Caudate nucleus (tissue), 63 donors: ENCODE measurements at places on chromosomes 5 and 9.

- DNase-seq = no peak
Observed at GRCh38 chr9:81303658-81304057, 385.7 kb downstream of the TLE1 start.

GRCh38 chr9:115671963-115672305 lies 481.7 kb upstream of the PAPPA start:
- no peak for DNase-seq

DNA sequence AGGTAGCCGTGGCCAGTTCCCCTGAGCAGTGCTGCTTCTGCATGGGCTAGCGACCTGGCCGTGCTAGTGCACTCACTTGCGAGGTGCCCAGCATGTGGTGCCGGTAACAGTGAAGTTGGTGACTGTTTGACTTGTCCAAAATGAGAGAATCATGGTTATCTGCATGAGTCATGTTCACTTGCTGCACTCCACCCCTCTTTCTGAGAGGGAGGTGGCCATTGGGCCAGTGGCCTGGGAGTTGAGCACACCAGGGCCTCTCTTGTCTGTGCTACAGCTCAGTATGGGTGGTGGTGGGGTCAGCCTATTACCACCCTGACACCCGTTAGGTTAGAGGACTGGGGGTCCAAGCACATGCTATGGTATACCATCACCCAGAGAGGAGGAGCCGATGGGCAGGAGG lies 55.4 kb upstream of the GARNL3 start:
- no peak for DNase-seq

DNA sequence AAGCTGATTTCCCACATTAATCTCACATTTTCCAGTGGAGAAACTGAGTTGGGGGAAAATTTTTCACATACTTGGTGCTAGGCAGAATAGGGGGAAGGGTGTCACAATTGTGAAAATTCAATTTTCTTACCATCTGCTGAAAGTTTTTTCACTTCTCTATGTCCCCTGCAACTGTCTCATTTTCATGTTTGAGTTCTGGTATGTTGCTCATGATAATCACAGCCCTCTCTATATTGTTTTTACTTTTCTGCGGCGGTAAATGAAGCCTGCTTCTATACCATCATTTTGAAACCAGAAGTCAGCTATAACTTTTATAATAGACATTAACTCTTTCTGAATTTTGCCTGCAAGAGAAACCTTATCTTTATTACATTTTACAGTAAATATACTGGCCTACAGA lies 1664.5 kb downstream of the EFNA5 start:
- DNase-seq = no peak

DNA sequence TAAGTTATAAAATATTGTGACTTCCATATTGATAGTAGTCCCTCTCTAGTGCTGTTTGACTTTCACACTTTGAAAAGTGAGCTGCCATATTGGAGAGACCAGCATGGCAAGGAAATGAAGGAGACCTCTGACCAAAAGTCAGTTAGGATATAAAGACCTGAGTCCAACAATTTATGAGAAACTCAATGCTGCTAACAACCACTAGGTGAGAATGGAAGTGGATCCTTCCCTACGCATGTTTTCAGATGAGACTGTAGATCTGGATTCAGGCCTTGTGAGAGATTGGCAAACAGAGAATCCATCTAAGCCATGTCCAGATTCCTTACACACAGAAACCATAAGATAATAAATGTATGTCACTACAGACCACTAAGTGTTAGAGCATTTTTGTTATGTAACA lies 81.6 kb downstream of the CTNND2 start:
- no peak for DNase-seq

DNA sequence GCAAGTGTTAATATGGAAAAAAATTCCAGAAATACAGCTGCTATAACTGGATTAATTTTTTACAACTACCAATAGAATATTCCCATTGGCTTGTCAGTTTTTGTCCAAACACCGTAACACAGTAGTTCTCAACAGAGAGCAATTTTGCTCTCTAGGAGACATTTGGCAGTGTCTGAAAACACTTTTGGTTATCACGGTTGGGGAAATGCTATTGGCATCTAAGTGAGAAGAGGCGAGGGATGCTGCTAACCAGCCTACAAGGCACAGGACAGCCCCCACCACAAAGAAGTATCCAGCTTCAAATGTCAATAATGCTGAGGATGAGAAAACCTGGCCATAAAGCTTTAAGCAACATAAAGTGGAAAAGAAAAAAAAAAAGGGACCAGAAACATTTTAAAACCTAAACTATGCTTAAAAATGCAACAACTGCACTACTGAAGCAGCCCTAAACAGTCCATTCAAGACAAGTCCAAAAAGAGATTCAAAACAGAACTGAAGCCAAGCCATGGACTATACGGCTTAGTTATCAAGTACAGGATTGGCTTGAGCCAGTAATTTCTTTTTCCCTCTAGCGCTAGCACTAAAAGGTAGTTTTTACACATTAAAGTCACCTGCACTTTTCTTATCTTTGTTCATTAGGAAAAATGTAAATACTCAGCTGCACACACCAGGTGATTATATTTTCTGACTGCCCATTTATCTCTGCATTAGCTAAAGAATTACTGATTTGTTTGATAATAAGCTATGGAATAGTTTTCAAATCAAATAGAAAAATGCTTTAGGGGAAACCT lies 83.9 kb downstream of the NR3C1 start:
- no peak for DNase-seq

- DNase-seq = no peak
Observed at GRCh38 chr5:77642738-77643653, 4.5 kb upstream of the OTP start.

- no peak for DNase-seq
Observed at GRCh38 chr5:1115123-1115815, 3.4 kb upstream of the SLC12A7 start.

- no peak for DNase-seq
Observed at GRCh38 chr5:27015758-27016157, 22.6 kb downstream of the CDH9 start.

GRCh38 chr5:139667001-139667729 lies 19.0 kb downstream of the CXXC5 start:
- no peak for DNase-seq

DNA sequence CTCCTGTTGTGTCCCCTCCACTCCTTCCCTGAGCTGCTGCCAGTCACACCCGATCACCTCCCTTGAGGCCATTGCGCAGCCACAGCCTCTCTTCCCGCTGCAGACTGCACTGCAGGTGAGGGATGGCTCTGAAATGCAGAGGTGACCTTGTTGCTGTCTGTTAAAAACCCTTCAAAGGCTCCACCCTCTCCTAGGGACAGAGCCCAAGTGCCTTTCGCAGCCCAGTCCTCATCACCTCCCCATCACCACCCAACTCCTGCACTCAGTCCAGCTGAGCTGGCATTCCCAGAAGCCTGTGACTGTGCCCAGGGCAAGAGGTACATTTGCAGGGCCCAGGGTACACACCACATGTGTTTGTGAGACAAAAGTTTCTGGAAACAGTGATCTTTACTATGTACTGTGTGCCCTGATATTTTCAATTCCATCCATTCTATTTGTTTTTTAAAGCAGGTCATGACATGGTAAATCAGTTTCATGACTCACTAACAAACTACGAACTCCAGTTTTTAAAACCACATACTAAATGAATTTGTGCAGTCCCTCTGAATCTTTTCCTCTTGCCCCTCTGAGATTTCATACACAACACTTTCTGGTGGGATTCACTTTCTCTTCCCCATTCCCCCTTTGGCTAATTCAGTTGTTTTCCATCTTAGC lies 73.0 kb upstream of the SPOCK1 start:
- DNase-seq = no peak

DNA sequence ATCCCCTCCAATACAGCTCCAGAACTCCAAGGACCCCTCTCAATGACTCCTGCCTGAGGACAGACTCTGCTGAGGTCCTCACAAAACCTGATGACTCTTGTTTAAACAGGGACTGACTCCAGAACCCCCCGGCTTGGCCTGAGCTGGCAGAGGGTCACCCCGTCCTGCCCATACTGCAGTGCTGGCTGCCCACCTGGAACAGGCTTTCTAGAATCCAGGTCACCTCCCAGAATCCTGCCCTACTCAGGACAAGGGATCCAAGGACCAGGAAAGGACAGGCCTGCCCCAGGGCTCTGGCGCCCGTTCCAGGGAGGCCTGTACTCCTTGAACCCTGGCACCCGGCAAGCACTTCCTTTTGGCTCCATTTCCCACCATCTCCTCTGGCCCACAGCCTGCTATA lies 22.2 kb downstream of the RALGDS start:
- no peak for DNase-seq

- DNase-seq = no peak
Observed at GRCh38 chr5:133387091-133387490, 225.2 kb downstream of the FSTL4 start.

DNA sequence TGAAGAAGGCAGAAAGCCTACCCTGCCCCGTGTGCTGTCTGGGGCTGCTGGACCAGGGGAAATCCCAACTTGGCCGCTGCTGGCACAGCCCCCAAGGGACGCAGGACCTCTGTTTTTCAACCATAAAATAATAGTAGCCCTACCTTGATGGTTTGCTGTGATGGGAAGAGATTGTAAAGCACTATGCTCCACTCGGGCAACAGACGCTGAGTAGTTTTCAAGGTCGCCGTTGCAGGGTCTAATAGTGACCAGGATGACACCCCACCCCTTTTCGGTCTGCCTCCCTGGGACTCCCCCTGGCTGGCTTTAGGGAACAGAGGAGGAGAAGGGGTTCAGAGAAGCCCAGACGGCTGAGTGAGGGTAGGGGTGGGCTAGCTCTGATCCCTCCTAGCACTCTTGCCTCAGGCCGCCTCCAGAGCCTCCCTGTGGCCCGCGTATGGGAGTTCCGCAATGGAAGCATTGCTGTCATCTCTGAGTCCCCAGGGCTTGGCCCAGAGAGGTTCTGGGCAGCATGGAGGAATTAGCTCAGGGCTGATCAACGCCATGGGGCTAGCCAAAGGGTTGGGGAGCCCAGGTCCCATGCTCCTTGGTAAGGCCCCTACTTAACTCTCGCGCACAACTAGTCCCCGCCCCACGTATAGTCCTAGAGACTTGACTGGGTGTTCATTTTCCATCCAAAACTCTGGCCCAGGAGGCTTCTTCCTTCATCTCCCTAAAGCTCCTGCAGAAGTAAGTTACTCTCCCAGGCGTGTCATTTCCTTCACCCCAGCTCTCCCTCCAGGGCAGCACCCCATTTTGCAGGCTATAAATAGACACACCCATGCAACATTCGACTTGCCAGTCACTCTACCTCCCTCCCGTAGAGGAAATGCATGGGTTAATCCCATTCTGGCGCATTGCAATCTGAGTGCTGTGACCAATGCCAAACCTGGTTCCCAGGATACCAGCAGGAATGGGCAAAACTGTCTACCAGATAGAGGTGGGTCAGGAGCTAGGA lies 1.1 kb upstream of the IRF1 start:
- no peak for DNase-seq

GRCh38 chr5:79847561-79847960 lies 143.5 kb downstream of the MTX3 start:
- no peak for DNase-seq

GRCh38 chr5:64654561-64654938 lies 35.8 kb upstream of the SHISAL2B start:
- no peak for DNase-seq

GRCh38 chr5:39100851-39101396 lies 26.7 kb upstream of the RICTOR start:
- DNase-seq = no peak

DNA sequence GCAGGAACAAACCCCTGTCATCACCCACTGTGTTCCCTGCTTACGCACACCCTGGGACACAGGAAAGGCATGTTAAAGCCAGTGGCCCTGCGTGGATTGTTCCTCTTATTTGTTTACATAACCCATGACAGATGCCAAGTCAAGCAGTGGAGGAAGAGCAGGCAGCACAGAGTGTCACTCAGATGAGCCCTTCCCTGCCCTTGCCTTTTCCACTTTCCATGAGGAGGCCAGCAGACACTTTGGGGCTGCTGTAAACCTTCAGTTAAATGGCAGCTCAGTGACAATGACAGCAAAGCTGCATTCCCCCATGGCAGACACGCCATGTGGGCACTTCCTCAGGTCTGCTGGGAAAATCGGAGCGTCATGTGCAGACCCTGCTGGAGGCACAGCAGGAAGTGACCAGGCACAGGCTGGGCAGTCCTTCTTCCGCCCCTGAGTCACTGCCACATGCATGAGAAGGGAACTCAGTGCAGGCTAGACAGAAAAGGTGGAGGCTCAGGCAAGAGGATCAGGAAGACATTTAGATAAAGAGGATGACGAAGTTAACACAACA lies 216.8 kb upstream of the PIK3R1 start:
- no peak for DNase-seq

GRCh38 chr9:129006328-129007034 lies 21.6 kb downstream of the SH3GLB2 start:
- peak; percentile 81 for DNase-seq

DNA sequence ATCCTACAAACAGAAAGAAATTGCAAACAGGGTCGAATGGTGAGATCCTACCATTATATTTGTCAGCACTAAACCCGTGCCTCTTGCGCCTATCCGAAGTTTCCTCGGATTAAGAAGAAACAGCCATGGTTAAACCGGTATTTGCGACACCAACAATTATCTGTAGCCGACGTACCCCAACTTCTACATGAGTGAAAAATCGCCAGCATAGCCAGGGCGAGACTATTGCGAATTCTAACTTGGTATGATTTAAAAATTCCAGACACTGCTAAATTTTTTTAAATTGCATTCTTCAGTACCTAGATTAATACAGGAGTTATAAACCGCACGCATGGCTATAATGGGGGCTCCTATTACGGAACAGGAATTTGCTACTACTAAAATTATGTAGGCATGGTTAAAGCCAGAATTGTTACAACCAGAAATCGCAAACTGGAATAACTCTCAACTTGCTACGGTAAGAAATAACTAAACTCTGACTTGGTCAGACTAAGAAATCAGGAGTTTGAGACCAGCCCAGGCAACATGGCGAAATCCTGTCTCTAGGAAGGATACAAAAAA lies 25.3 kb upstream of the ANXA2R start:
- no peak for DNase-seq

GRCh38 chr5:60896991-60897390 lies 47.9 kb downstream of the ERCC8 start:
- no peak for DNase-seq

- no peak for DNase-seq
Observed at GRCh38 chr5:32299059-32299677, 13.6 kb downstream of the MTMR12 start.

DNA sequence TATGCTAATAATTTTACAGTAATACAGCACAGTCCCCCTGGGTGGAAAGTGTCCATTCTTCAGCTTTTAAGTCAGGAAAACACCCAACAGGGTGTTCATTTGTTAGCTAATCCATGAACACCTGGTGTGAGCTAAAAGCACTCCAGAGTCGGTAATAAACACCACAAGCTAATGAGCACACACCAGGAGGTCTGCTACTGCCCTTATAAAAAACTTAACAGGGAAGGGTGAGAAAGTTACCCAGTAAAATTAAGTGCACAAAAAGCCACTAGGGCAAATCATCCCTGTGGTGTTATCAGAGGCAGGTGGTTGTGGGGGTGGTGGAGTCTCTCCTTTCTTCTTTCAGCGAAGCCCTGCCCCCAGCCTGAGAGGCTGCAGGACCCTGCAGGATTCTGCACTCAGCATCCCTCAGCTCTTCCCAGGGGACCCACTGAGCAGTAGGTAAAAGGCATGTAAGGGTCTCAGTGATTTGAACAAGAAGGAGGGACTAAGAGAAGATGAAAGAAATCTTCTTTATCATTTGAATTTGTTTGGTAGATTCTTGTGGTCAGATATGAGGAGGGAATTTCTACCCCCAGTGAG lies 14.4 kb downstream of the GDNF start:
- no peak for DNase-seq
